ENCODE measurements at places on chromosomes 7 and 10. TPM values are rescaled to one million over a fixed set of nuclear protein-coding genes. Genes with fewer than 3 reads are reported as not detected.

The SYT15 gene
- total RNA-seq = 0.17 TPM

The OR13A1 gene
- total RNA-seq = not detected

The TMEM236 gene
- total RNA-seq = 0.07 TPM

The FFAR4 gene
- total RNA-seq = not detected

The GARIN1A gene
- total RNA-seq = 1.3 TPM

Data from smooth muscle cell of the pulmonary artery (primary cell).